ENCODE measurements at places on chromosomes 3 and 15.

DNA sequence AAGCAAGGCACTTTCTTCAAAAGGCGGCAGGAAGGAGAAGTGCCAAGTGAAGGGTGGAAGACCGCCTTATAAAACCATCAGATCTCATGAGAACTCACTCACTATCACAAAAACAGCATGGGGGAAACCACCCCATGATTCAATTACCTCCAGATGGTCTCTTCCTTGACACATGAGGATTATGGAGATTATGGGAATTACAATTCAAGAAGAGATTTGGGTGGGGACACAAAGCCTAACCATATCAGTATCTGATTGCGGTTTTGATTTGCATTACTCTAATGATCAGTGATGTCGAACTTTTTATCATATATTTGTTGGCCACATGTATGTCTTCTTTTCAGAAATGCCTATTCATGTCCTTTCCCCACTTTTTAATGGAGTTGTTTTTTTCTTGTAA lies 549.3 kb upstream of the IL12A start:
- DNase-seq, result no peak

DNA sequence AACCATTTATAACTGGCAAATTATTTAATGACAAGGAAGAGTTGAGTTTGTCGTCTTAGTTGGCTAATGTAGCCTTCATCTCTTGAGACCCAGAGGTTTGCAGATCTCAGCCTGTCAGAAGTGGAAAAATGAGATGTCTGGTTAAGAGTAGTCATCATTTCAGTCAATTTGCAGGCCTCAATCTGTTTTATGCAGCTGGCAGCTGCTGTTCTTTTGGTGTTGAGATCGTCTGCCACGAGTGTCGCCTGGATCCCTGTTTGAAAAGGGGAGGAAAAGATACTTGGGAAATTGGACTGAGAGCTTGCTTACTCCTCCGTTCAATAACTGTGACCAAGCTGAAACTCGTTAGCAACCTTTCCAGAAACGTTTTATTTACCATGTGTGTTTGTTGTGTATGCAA lies 2.3 kb downstream of the PHLDB2 start:
- DNase-seq, result no peak

DNA sequence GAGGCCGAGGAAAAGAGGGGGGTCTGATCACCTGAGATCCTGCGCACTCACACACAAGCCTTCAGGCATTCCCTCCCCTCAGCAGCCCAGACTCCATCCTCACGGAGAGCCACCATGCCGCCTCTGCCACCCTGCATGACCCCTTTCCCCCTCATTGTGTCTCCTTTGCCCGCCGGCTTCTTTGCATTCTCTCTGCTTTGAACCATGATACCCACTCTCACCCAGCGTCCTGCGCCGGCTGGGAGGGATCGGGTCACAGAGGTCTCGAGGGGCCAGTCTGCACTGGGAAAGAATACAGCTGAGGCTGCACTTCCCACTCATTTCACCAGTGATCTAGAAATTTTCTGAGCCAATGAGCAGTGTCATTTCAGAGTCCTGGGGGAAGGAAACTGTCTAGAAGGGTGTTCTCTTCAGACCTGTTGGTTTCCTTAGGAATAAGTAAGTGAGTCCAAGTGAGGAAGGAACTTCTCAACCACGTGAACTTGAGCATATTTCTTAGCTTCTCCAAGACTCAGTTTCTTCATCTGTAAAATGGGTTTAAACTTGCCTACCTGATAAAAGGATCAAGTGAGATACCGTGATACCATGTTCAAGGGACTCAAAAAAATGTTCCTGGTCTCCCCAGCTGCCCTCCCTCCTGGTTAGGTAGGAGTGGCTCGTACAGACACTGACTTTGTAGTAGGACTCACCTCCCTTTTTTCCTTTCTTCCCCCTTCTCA lies 96.7 kb downstream of the TOP2B start:
- DNase-seq, result no peak

GRCh38 chr3:134605556-134605955 lies 45.3 kb downstream of the KY start:
- no peak for DNase-seq

DNA sequence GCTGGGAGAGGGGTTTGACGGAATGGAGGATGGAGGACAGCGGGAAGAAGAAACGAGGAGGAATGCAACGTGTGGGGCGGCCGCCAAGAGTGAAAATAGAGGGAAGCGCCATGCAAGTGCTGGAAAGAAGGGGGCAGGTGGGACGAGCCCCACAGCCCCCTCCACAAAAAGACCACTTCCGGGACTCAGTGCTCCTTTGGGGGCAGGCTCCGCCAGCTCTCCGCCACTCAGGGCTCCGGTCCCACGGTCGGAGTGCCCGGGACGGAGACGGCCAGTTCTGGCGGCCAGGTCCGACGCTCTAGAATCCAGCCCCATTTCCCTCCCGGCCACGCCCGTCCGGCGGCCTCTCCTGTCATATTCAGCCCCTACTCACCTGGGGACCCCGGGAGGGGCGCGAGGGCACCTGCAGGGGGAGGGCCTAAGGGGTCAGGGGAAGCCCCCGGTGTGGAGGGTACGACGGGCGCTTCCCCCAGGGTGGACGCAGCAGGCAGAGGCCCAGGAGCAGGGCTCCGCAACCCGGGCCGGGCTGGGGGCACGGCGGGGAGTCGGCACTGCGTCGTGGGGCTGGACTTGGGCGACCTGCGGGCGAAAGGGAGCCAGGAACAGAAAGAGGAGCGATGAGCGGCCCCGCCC lies 25.5 kb upstream of the CSPG4 start:
- DNase-seq, result no peak

- no peak for DNase-seq
Measured at GRCh38 chr15:51044037-51044727, 50.5 kb downstream of the TNFAIP8L3 start.

Measured in stimulated activated CD8-positive, alpha-beta memory T cell treated with anti-CD3 and anti-CD28 coated beads, Interleukin-12 subunit alpha, Interleukin-12 subunit beta, amount 100 ng/mL, for 1 hour (primary cell).